Forelimb muscle (tissue), 1 donor: ENCODE measurements at places on chromosomes 7 and 10.

DNA sequence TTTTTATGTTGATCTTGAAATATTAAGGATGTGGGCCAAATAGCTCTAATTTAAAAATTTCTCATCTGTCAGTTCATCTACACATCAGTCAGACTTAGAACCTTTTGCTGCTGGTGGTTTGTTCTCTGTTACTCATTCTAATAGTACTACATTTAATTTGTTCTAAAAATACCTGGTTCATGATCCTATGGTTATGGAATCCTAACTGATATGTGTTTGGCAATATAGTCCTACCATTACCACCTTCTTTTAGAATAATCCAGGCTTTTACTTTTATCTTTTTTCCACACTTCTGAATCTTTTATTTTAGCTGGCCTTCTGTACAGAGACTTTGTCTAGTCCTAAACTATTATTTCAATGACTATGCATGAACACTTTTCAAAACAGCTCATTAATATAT, 116.9 kb downstream of the SVOPL start:
- DNase-seq = no peak

DNA sequence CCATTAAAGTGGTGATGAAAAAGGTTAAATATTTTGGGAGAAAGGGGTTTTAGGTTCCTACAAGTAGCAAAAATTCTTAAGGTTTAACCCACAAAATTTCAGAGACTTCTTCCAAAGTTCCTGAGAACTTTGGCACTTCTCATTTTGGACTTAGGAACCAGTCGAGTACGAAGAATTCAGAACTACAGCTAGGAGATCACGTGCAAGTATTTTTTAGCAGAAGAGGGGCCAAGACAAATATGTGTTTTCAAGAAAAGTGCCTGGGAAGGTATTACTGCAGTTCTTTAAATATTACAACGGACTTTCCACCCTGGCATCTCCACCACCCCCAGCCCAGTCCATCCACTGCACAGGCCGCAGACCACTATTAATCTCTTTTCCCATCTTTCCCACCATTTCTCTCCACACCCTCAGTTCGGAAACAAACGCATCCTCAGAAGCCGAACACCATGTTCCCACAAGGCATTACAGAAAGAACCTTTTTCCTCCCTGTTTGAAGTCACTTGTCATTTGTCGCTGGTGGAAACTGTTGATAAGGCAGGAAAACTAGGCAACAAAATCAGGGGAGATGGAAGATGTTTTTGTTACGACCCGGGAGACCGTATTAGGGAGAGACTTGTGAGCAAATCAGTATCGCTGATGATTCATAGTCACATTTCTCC, 7.1 kb downstream of the INHBA start:
- DNase-seq = no peak

DNA sequence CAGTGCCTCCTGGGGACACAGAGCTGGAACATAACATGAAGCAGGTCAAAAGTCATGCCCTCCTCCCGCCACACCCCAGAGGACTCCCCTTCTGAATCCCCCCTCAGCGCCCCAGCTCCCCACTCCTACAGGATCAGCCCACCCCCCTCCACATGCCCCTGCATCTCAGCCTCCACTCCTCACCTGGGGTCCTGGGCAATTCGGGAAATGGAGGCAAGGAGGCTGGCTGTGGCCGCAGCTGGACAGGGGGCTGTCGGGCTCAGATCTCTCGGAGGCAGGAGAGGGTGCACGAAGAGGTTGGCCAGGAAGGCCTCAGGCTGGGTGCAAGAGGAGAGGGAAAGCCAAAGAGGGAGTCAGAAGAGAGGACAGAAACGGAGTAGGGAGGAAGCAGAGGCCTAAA, 7.8 kb downstream of the ATG9B start:
- DNase-seq = no peak

DNA sequence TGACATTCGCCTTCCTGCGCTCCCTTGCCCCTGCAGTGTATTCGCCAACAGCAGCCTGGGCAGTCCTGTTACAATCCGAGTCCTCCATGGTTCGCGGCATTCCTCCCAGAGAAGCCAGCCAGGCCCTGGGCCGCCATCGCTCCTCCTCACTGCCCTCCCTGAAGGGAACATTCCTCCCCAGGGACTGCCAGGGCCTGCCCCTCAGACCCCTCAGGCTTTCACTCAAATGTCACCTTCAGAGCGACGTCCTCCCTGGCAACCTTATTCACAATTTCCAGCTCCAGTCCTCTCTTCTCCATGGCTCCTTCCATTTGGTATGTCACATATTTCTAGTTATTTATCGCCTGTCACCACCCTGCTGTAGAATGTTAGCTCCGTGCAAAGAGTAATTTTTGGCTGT, 17.4 kb downstream of the ADAMTS14 start:
- no peak for DNase-seq

GRCh38 chr10:60338786-60339185, 50.9 kb downstream of the ANK3 start:
- no peak for DNase-seq

GRCh38 chr10:52644373-52645186, 128.0 kb downstream of the MBL2 start:
- DNase-seq = peak; percentile 6

GRCh38 chr7:44323381-44324203, 1.8 kb downstream of the CAMK2B start:
- no peak for DNase-seq

DNA sequence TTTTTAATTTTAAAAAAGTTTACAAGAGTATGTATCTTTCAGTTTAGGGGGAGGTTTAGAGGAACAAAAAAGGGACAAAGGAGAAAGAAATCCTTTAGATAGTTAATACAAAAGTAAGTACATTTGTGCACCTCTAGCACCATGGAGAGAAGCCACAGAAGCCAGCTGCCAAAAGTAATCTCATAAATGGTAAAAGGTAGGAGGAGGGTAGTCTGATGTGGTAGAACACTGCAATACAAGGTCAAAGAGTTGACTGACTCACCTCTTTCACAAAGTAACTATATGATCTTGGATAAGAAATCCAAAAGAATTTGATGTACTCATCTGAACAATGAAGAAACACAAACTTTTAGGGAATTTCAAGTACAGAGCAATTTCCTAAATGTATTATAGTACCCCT, 68.1 kb downstream of the CNOT4 start:
- DNase-seq = no peak

- DNase-seq = no peak
Measured at GRCh38 chr10:122102869-122103525, 114.0 kb downstream of the TACC2 start.

GRCh38 chr7:112049555-112050249, 156.5 kb downstream of the DOCK4 start:
- no peak for DNase-seq

GRCh38 chr7:21923658-21924057, 22.0 kb downstream of the CDCA7L start:
- no peak for DNase-seq

- DNase-seq = peak; percentile 65
Measured at GRCh38 chr10:126663880-126664279, 6.6 kb downstream of the C10orf90 start.

DNA sequence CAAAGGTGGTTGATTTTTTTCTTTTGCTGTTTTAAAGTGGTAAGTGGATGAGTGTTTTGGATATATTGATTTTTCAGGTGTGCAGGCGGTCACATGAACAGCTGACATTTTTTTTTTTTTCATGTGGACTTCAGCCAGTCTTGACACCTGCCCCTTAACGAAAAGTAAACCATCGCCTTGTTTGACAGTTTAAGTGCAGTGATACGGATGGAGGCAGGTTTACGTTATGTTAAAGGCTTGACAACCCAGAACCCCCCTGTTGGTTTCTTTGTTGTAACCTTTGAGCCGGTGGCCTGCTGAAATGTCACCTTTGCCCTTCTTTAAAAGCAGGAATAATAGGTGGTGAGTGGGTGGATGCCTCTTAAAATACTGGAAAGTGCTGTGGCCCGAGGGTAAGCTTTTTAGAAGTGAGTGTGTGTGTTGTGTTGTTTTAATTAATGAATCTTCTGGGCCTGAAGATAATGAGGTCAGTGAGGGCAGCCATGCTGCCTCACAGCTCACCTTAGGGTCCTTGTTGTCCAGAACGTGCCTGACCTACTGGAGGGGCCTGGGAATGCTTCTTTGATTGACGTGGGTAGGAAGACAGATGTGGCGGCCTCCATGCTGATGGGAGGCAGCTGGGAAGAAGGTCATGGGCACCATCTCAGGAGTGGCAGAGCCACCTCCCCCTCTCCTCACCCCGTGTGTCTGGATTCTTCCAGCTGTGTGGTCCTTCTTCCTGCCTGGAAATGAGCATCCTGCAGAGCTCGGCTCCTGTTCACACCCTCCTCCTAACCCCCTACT, 69.8 kb downstream of the TCF7L2 start:
- DNase-seq = no peak

DNA sequence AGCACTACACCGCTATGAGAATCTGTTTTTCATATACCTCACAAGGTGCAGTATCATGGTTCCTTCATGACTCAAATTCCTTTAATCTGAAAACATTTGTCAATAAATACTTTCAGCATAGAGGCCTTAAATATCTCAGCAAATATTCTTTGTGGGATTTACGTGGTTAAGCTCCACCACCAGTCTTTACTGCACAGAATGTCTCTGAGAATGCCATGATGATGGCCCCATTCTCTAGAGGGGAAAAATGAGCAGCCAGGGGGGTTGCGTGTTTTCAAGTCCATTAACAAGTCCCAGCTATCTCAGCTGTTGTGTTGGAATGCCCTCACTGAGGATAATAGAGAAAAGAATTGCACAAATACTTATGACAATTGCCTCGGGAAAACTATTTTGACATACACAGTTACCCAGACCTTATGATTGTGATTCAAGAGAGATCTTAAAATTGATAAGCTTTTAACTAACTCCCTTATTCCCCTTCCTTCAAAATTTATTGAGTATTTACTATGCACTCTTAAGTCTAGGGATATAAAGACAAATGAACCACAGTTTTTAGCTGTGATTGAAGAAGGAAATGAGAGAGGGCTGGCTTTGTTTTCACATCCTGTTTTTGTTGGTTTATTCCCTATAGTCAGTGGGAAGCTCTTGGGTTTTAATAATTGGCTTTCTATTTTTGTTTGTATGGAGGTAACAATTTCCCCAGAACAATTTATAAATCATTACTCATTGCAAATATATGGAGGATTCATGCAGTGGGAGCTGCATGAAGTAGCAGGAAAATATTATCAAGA, 176.5 kb upstream of the VWC2 start:
- DNase-seq = no peak

GRCh38 chr7:408751-409311, 110.8 kb downstream of the PDGFA start:
- DNase-seq = no peak

GRCh38 chr10:54487743-54488142, 313.3 kb downstream of the PCDH15 start:
- no peak for DNase-seq

DNA sequence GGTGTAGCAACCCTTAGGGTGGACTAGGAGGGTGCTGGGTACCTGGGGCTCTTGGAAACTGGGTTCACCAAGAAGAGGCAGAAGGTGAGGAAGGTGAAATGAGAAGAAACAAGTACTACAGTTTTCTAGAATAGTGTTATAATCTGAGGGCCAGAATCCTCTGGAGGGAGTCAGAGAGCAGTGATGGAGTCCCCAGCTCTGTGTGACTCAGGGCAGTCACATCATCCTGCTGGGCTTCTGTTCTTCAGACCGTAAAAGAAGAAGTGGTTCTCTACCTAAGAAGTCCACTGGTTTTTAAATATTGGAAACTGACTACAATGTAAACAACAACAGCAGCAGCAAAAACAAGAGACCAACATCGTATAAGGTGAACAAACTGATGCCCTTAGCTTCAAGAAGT, 197.3 kb downstream of the PRPF18 start:
- no peak for DNase-seq

- DNase-seq = no peak
Measured at GRCh38 chr7:119197172-119197876, 972.8 kb downstream of the ANKRD7 start.

DNA sequence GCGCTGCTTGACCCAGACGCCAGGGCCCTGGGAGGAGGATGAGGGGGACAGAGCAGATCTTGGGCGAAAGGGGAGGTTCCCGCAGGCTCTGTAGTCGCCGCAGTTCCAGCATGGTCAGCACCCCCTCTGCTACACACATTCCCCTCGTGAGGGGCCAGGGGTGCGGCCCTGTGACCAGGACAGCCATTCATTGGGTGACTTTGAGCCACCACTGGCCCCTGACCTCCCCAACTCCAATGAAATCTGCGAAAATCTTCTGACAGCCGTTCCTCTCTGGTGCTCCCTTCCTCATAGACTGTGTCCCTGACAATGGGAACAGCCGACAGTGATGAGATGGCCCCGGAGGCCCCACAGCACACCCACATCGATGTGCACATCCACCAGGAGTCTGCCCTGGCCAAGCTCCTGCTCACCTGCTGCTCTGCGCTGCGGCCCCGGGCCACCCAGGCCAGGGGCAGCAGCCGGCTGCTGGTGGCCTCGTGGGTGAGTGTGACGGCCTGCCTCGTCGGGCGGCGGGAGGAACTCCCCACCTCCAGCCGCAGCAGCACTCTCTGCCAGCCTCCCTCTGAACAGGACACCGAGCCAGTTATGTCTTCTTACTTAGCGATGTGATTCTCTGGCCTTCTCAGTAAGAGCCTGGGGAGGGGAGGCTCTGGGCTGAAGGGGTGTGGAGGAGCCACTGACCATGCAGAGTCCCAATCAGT, 825 bp downstream of the TMEM176A start:
- DNase-seq = no peak

DNA sequence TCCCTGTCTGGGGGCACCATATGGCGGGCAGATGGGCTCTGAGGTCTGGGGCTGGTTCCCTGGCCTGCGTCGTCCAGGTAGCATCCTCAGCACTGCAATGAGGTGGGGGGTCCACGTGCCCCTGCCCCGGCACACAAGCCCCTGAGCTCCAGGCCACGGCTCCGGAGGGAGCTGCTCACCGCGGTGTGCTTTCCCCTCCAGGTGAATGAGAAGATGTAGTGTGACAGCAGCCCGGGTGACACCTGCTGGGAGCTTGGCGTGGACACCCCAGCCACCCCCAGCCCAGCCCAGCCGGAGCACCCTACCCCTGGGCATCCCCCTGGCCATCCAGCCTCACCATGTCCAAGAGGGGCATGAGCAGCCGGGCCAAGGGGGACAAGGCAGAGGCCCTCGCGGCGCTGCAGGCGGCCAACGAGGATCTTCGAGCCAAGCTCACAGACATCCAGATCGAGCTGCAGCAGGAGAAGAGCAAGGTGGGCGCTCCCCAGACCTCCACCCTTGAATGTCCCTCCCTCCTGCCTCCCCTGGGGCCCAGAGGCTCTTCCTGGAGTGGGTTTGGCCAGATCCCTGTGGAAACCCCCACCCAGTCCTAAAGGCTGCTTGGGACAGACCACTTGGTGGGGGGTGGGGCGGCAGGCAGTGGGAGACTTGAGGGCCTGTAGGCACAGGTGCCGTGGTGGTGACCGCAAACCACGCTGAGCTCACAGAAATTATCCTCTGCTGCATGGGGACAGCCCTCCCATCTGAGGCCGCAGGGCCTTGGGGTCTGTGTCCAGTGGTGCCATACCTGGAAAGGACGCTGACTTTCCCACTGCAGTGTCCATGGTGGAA, 38.9 kb downstream of the JAKMIP3 start:
- DNase-seq = no peak

- DNase-seq = no peak
Measured at GRCh38 chr7:128915841-128916642, 5.5 kb upstream of the KCP start.

- no peak for DNase-seq
Measured at GRCh38 chr7:15839416-15840100, 153.1 kb upstream of the MEOX2 start.

- DNase-seq = no peak
Measured at GRCh38 chr7:24054236-24054635, 229.8 kb upstream of the NPY start.

- no peak for DNase-seq
Measured at GRCh38 chr10:11908991-11909390, 85.8 kb downstream of the PROSER2 start.

- DNase-seq = no peak
Measured at GRCh38 chr10:91513598-91514424, 103.7 kb downstream of the HECTD2 start.
